ENCODE measurements at places on chromosomes 6 and 20.

- no peak for DNase-seq
These were observed 44.7 kb downstream of the VAPB start for GRCh38 chr20:58433759-58434158.

- DNase-seq = no peak
These were observed 14.3 kb downstream of the PARD6B start for GRCh38 chr20:50745634-50746137.

- no peak for DNase-seq
These were observed 15.3 kb downstream of the RSPO4 start for GRCh38 chr20:986733-987355.

DNA sequence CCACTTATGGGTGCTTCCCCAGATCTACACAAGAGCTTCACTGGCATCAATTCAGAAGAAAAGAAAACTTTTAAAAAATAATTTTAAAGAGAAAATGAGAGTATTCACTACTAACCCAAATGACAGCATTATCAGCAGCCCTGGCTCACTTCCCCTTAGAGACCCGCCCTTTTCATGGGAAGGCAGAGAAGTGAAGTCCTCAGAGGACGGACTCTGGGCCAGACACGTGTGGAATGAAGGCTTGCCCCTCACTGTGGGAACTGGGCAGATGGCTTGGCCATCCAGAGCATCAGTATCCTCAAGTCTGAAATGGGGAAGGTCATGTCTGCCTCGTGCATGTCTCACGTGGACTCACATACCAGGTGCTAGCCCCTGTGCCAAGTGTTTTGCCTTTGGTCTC is 63.5 kb downstream of the JAG1 start:
- DNase-seq = no peak

DNA sequence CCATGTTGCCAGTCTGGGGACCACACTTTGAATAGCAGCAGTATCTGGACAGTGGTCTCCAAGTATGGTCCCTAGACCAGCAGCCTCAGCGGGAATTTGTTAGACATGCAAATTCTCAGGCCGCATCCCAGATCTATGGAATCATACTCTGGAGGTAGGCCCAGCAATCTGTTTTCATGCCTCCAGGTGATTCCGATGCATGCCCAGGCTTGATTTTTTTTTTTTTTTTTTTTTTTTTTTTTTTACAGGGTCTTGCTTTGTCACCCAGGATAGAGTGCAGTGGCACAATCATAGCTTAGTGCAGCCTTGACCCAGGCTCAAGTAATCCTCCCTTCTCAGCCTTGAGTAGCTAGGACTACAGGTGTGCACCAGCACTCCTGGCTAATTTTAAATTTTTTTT is 682 bp upstream of the SLA2 start:
- DNase-seq = no peak

DNA sequence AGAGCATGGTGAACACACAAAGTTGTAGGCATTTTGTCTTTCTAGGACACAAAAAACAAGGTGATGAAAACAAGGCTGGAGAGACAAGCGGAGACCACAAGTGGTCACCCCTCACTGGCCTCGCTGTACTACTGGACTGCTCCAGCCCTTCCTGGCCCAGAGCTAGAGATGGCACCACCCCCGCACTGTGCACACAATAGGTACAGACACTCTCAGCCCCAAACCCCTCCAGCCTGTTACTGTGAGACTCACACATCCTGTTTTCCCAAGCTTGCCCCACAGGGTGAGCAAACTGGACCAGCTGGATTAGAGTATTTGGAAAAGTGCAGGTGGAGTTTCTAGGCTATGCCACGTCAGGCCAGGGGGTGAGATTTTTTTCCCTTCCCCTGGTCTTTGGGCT is 8.4 kb upstream of the ZSWIM1 start:
- DNase-seq = no peak

All from GM20000 (cell line).